ENCODE measurements at places on chromosomes 16 and 17.

- no peak for DNase-seq
- H3K27ac ChIP-seq = no peak overlapping the region
- H3K4me1 ChIP-seq = no peaks in the 10 kb centered on the region
- H3K4me3 ChIP-seq = no peak overlapping the region
- H3K36me3 ChIP-seq = no peaks in the 10 kb centered on the region
Measured at GRCh38 chr17:14429084-14429483, 128.2 kb downstream of the HS3ST3B1 start.

DNA sequence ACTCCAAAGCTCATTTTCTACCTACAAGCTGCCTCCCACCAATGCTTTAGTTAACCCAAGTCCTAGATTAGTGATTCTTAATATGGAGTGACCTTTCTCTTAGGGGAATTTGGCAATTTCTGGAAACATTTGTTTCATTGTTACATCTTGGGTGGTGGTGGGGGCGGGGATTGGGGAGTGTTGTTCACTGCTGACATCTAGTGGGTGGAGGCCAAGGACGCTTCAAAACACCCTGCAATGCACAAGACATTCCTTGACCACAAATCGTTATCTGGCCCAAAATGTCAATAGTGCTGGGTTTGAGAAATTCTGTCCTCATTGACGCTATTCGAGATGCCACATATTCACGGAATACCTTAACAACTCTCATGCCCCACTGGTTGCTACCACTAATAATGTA lies 282.9 kb downstream of the RBFOX1 start:
- no peak overlapping the region for H3K27ac ChIP-seq
- no peak overlapping the region for H3K4me3 ChIP-seq
- DNase-seq = no peak
- no peaks in the 10 kb centered on the region for H3K27me3 ChIP-seq
- H3K4me1 ChIP-seq = no peaks in the 10 kb centered on the region
- H3K36me3 ChIP-seq = no peaks in the 10 kb centered on the region

- no peaks in the 10 kb centered on the region for H3K36me3 ChIP-seq
- DNase-seq = no peak
- H3K27ac ChIP-seq = no peak overlapping the region
- peaks cover 11% of the 10 kb centered on the region for H3K27me3 ChIP-seq
Measured at GRCh38 chr17:2745317-2746037, 4.0 kb downstream of the CCDC92B start.

- no peaks in the 10 kb centered on the region for H3K36me3 ChIP-seq
- H3K27me3 ChIP-seq = no peaks in the 10 kb centered on the region
- H3K27ac ChIP-seq = no peak overlapping the region
- H3K4me3 ChIP-seq = no peak overlapping the region
- no peak for DNase-seq
Measured at GRCh38 chr17:65987988-65988387, 203.9 kb downstream of the CEP112 start.

- H3K4me3 ChIP-seq = no peak overlapping the region
- H3K36me3 ChIP-seq = no peaks in the 10 kb centered on the region
- no peaks in the 10 kb centered on the region for H3K27me3 ChIP-seq
- no peak overlapping the region for H3K27ac ChIP-seq
- H3K4me1 ChIP-seq = peaks cover 38% of the 10 kb centered on the region
Measured at GRCh38 chr17:78267253-78268073, 36.0 kb downstream of the TMEM235 start.

DNA sequence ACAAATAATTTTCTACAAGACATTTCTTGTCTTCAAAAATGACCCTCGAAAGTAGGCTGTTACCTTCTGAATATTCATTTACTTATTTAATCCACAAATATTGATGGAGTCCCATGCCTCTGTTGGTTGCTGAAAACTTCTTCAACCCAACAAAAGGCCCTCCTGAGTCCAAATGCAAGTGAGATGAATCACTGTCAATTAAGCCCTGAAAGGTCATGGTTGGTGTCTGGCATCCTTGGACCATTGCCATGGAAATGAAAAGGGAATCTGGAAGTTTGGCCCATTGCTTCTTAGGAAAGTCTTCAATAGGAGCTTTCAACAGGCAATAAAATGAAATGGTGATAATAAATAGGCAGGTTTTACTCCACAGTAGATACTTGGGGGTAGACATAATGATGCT lies 364.7 kb upstream of the DYNLRB2 start:
- no peaks in the 10 kb centered on the region for H3K27me3 ChIP-seq
- no peak overlapping the region for H3K27ac ChIP-seq
- H3K36me3 ChIP-seq = no peaks in the 10 kb centered on the region
- no peaks in the 10 kb centered on the region for H3K4me1 ChIP-seq

- H3K4me3 ChIP-seq = no peak overlapping the region
- no peaks in the 10 kb centered on the region for H3K36me3 ChIP-seq
- no peaks in the 10 kb centered on the region for H3K27me3 ChIP-seq
- DNase-seq = no peak
- H3K27ac ChIP-seq = peak overlapping the region; percentile 70
Measured at GRCh38 chr17:17778308-17779014, 58.3 kb downstream of the SREBF1 start.

GRCh38 chr17:42072323-42073187 lies 22.2 kb upstream of the C17orf113 start:
- DNase-seq = no peak
- H3K27ac ChIP-seq = no peak overlapping the region
- no peaks in the 10 kb centered on the region for H3K4me1 ChIP-seq
- H3K27me3 ChIP-seq = peaks cover 23% of the 10 kb centered on the region
- no peaks in the 10 kb centered on the region for H3K36me3 ChIP-seq
- peak overlapping the region; percentile 34 for H3K4me3 ChIP-seq

DNA sequence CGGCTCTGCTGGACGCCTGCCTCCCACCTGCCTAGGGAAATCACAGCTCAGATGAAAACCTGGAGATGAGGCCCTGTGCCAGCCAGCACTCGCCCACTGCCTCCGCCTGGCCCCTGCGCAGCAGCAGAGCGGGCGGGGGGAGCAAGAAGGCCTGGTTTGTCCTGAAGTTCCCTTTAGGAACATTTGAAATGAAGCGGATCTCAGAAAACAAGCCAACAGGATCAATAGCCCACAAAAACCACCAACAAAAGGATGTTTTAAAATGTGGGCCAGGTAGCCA lies 48.0 kb downstream of the RBFOX3 start:
- H3K27ac ChIP-seq = no peak overlapping the region
- H3K4me1 ChIP-seq = no peaks in the 10 kb centered on the region
- no peaks in the 10 kb centered on the region for H3K36me3 ChIP-seq
- H3K27me3 ChIP-seq = no peaks in the 10 kb centered on the region
- DNase-seq = no peak

DNA sequence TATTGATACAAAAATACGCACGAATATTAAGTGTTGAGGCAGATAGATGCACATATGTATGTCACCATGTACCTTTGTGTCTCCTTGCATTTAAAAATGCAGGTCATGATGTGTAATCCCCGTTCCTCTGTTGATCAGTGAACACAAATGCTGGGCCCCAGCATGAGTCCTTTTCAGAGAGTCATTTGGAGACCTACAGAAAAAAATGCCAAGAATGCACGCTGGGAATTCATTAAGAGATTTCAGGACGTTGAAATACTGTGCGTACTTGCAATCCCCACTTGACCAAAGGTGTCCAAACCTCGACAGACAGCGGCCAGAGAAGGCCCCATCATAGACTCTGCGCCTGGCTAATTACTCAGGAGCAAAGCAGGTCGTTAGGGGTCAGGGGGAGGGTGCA lies 496.0 kb downstream of the MAF start:
- H3K27me3 ChIP-seq = no peaks in the 10 kb centered on the region
- H3K36me3 ChIP-seq = no peaks in the 10 kb centered on the region
- no peak overlapping the region for H3K4me3 ChIP-seq
- H3K4me1 ChIP-seq = peaks cover 6% of the 10 kb centered on the region
- no peak overlapping the region for H3K27ac ChIP-seq

GRCh38 chr16:74111456-74111982 lies 185.1 kb upstream of the PSMD7 start:
- H3K27ac ChIP-seq = no peak overlapping the region
- no peaks in the 10 kb centered on the region for H3K27me3 ChIP-seq
- no peaks in the 10 kb centered on the region for H3K36me3 ChIP-seq

Measured in trophoblast cell (in vitro differentiated cells and primary cell).